Stimulated activated CD8-positive, alpha-beta memory T cell treated with anti-CD3 and anti-CD28 coated beads, Interleukin-4, amount 100 ng/mL, for 1 hour (primary cell): ENCODE measurements at places on chromosomes 12 and 14.

DNA sequence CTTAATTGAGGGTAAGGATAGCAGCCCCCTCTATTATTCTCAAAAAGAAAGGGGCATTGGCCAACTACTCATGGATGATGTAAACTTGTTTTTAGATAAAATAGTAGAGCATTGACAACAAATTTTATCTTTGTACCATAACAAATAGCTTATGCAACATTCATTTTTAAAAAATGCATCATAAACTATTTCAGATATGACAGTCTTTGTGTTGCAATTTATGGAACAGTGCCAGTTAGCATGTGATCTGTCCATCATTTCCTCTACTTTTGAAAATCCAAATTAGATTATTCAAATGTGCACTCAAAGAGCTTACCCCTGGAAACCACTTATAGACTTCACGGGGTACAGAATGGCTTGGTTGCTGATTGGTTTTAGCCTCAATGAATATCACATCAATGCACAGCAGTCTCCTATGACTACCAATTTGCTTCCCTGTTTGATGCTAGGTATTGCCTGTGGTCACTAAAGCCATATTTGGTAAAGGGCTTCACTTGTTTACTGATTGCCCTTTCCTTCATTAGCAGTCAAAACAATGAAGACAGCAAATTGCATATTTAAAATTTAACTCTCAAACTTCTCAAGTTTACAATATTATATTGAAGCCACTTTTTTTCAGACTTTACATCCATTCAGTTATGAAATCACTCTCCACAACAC, 274.9 kb upstream of the MGAT4C start:
- no peak for DNase-seq

DNA sequence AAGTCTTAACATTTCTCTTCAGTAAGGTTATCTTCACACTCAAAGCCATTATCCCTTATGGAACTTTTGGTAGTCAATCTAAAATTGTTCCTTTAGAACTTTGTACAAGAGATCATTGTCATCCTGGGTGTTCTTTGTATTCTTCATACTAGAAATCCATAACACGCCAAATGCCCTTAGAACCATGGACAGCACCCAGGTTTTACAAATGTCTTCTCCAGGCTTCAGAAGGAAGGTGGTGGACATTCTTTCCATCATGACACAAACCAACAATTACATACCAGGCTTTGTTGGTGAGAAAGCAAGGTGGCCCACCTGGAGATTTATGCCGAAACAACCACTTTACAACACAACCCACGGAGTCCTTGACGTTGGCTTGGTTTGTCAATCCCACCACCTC, 365.6 kb upstream of the TBX3 start:
- DNase-seq: no peak

- no peak for DNase-seq
These were observed 21.5 kb upstream of the GNS start for GRCh38 chr12:64780531-64781279.

GRCh38 chr12:59431266-59431665, 164.6 kb upstream of the SLC16A7 start:
- DNase-seq: no peak

- DNase-seq: no peak
These were observed 14.6 kb upstream of the RBM19 start for GRCh38 chr12:113980537-113981337.

DNA sequence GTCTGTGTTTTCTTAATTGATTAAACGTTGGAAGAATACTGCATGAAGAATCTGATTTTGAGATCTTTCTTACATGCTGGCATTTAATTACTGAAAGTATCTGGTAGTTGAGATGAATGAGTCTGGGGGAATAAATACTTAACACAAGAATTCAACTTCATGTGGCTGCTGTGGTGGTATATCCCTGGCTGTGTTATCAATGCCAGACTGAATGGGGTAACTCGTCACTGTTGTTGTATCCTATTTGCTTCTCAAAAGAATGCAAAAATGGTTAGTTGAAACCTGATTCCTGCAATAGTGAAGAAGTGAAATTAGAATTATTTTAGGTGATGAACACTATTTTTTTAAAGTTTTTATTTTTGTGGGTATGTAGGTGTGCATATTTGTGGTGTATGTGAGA, 72.5 kb downstream of the HMGA2 start:
- no peak for DNase-seq

- DNase-seq: no peak
These were observed 414.7 kb downstream of the RAD51B start for GRCh38 chr14:68234101-68234905.
